Stimulated activated naive B cell treated with anti-CD40 and anti-IgM and Interleukin-4, amounts not matched to agents 10 μg/mL and 1 μg/mL and 100 μg/mL, for 72 hours (primary cell): ENCODE measurements at places on chromosomes 11 and 22.

DNA sequence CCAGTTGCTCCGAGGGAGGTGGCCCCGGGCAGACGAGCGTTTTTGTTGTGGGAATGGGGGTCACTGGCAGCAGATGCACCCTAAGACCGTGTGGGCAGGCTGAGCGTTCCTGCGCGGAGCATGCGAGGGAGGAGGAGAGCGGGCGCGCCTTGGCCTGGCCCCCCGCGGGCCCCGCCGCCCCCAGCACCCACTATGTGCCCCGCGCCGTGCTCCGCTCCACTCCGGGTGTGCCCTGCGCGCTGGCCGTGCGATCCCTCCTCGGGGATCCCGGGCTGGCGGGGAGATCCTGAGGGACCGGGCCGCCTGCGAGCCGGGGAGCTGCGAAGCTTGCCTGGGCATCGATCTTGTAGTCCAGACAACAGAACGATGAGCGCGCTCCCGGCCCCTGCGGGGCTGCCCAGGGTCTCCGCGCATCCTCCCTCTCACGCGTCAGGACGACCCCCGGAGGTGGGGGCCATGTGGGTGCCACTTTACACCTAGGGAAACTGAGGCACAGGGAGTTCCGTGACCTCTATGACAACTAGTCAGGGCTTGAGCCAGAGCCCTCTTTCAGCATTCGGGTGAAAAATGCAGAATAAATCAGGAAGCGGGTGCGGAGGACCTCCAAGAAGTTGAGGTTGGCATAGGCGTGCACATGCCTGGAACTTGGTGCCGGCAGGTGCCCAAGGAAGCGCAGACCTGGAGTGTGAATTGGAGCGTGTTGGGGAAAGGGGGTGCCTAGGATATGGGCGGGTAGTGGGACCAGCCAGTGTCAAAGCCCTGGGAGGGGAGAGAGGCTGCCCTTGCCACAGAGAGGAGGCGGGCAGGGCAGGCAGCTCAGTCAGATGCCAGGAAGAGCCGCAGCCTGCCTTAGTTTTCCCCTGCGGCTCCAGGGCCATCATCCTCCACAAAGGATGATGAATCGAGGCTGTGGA is 1.3 kb upstream of the KMT5B start:
- H3K27me3 ChIP-seq = peaks cover 4% of the 10 kb centered on the region
- peaks cover 2% of the 10 kb centered on the region for H3K36me3 ChIP-seq
- H3K4me3 ChIP-seq = peak overlapping the region; percentile 83
- DNase-seq = peak; percentile 26
- H3K4me1 ChIP-seq = peaks cover 45% of the 10 kb centered on the region

GRCh38 chr22:45381348-45381747 is 32.1 kb downstream of the SMC1B start:
- H3K4me1 ChIP-seq = peaks cover under 1% of the 10 kb centered on the region
- H3K36me3 ChIP-seq = no peaks in the 10 kb centered on the region
- DNase-seq = no peak
- no peaks in the 10 kb centered on the region for H3K27me3 ChIP-seq

GRCh38 chr11:102361086-102362031 is 14.3 kb downstream of the BIRC2 start:
- no peaks in the 10 kb centered on the region for H3K27me3 ChIP-seq
- H3K27ac ChIP-seq = no peak overlapping the region
- peaks cover 19% of the 10 kb centered on the region for H3K4me1 ChIP-seq
- peaks cover 62% of the 10 kb centered on the region for H3K36me3 ChIP-seq

DNA sequence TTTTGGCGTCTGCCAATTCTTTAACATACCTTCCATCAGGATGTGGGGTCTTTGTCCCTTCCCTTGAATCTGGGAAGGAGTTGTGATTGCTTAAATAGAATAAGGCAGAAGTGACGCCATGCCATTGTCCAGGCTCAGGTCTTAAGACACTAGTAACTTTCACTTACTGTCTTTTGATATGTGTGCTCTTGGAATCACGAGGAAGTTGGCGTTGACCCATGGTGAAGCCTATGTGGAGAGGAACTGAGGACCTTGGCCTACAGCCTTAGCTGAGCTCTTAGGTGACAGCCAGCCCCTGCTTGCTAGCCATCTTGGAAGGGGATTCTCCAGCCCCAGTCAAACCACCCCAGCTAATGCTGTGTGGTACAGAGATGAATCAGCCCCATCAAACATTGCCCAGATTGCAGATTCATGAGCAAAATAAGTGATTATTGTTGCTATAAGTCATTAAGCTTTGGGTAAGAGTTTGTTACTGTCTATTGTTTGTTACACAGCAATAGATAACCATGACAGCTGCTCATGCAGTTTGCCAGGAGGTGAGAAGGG is 17.6 kb upstream of the CLPB start:
- no peaks in the 10 kb centered on the region for H3K4me1 ChIP-seq
- peaks cover 12% of the 10 kb centered on the region for H3K27me3 ChIP-seq
- no peak for DNase-seq
- H3K27ac ChIP-seq = no peak overlapping the region
- no peak overlapping the region for H3K4me3 ChIP-seq
- H3K36me3 ChIP-seq = no peaks in the 10 kb centered on the region

DNA sequence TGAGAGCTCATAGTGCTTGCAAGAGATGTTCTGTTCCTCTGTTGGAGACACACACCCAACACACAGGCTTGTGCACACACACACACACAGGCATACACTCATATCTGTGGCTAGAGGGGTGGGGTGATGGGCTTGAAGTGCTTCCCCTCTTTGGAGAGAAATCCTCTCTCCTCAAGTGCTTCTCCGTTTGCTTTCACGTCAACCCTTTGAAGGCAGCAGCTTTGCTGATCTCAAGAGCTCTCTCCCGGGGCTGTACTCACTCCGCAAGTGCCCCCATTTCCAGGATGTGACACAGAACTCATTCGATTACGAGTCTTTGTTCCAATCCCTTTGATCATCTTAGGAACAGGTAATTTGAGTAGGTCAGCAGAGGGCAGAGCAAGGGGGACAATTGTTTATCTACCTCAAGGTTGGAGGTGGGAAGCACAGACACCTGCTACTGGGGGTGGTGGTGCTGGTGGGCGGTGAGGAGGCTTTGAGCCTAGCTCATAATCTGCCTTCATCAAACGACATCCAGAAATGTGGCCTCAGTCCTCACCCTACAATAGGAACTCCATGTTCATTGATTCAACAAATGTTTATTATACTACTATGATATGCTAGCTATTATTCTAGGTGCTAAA is 529.8 kb upstream of the CADM1 start:
- H3K4me1 ChIP-seq = no peaks in the 10 kb centered on the region
- no peak for DNase-seq
- no peak overlapping the region for H3K27ac ChIP-seq
- H3K36me3 ChIP-seq = no peaks in the 10 kb centered on the region
- peaks cover 6% of the 10 kb centered on the region for H3K27me3 ChIP-seq

DNA sequence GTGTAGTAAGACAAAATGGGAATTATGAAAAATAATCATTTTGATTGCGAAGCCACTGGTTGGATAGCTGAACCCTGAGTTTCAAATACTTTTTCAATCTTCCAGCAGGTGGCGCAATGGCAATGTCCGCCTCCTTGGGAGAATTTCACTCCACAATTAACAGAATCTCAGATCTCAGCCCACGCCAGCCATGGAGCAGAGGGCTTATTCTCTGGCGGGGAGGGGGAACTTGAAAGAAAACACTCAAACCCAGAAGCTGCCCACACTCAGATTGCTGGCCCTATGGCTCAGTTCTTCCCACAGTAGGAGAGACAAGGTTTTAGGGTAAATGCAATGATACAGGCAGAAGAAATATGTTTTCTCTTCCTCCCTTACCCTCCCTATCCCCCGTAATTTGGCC is 38.7 kb upstream of the RCN1 start:
- H3K36me3 ChIP-seq = no peaks in the 10 kb centered on the region
- peaks cover 39% of the 10 kb centered on the region for H3K27me3 ChIP-seq
- H3K4me3 ChIP-seq = no peak overlapping the region
- H3K4me1 ChIP-seq = no peaks in the 10 kb centered on the region
- DNase-seq = peak; percentile 21
- H3K27ac ChIP-seq = no peak overlapping the region
